ENCODE measurements at places on chromosomes 4 and X.

DNA sequence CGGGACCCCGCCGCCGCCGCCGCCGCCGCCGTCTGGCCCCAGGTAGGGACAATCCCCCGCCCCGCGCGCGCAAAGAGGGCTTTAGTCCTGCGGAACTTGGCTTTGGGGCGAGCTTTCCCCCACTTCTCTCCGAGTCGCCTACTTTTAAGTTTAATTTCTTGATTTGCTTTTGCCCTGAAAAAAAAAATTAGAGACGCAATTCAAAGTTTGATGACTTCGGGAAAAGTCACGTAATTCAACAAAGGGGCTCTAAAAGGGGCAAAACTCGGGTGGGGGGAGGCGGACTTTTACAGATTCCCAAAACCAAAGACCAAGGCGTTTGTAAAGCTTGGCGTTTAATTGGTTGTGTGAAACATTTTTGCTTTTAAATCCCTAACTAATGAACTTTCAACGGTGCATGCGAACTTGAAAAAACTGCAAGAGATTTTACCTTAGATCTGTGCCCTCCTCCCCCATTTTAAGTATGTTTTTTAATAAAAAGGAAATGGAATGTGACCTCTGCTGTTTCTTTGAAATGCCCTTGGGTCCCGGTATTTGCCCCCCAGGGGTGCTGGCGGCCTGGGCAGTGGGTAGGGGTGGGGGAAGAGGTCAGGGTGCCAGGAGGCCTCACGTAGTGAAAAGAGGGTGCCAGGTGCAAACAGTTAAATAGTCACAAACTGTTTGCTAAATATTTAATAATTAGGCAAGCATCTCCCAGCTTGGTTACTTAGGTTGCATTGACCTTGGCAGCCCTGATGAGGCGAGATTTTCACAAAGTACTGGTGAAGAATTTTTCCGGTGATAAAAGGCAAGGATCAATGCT lies 209.7 kb downstream of the NWD2 start:
- no peak for DNase-seq

DNA sequence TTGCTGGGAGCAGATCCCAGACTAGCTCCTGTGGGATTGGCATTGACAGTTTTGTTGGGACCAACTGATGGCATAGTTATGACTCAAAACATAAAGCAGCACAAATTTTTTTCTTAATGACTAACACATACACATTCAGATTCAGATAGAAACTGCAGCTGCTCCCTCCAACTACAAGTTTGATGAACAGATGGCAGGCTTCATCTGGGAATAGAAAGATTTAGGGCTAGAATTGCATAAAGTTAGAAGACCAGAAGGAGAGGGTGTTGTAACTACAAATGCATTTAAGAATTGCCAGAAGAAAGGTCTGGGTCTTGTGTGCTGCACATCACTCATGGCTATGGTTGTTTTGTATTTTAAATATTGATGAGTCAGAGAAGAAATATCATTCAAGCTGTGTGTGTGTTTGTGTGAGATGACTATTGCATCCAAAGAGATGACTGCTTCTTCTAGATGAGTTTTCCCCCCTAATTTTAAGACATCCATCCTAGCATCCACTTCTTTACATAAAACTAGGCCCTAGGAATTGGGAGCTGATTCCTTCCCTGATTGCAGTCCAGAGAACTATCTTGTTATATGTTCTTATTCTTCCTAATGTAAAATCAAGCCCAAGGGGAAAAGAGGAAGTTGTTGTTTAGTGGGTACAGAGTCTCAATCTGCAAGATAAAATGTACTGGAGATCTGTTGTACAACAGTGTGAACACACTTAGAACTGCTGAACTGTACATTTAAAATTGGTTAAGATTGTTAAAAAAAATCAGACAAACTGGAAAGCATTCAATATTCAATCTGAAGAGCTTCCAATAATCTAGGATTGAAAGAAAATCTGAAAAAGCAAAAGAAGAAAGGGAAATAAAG lies 175.1 kb downstream of the PARM1 start:
- DNase-seq, result no peak

DNA sequence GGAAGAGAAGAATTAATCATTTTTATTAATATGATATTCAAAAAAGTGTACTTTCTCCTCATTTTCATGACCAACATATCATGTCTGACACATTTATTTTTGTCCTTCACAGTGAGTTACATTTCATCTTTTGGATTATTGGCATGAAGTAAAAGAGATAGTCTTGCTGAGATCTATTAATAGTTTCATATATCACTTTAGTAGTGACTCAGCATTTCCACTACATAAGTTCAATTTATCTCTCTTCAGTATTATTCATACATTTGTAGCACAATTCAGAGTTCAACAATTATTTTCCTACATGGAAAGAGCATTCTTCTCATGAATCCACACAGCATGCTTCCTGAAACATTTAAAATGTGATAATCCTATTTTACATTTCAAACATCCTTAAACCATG lies 1461.1 kb downstream of the TECRL start:
- DNase-seq, result no peak

DNA sequence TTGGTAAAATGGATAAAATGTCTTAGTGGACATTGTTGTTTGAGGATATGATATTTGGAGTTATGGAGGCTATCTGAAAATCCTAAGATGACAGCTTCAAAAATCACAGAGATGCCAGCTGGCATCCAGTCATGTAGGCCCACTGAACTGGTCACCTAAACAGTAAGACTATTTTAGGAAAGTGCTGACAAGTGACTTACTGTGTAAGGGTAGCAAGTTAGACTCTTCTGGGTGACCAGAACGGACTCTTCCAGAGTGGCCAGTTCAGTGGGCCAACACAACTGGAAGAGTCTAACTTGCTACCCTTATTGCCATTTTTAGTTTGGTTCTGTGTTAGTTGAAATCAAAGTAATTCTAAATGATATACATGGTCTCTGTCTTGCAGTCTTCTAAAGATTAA lies 61.4 kb upstream of the ATP8A1 start:
- no peak for DNase-seq

Measured in stimulated activated CD8-positive, alpha-beta memory T cell treated with anti-CD3 and anti-CD28 coated beads, Interleukin-7, amount 100 ng/mL, for 1 hour (primary cell).